Stimulated activated CD4-positive, alpha-beta T cell treated with anti-CD3 and anti-CD28 coated beads, Interleukin-12 subunit alpha, Interleukin-12 subunit beta, amount 100 ng/mL, for 4 hours (primary cell): ENCODE measurements at places on chromosomes 1 and 21.

DNA sequence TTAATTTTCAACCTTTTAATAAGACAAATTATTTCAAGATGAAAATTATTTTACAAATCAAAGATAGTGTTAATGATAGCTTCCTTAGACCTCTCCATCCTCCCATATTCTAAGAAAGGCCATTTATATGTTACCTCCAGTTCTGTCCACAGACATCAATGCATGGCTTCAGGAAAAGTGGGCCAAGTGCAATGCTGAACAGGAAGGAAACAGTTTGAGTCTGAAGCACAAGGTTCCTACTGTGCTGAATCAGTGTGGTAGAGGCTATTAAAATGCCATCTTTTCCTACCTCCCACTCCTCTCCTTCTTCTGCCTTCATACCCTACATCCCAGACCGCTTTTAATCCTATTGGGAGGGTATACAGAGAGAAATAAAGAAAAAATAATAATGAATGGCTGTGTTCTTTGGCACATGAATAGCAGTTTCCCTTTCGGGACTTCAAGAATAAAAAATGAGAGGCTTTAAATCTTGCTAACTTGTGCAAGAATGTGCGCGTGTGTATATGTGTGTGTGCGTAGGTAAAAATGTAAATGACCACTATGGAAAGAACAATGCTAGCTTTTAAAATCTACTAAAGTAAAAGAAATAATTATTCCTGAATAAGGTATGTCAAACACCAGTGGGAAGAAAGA, 62.6 kb upstream of the C1orf105 start:
- no peak for DNase-seq

DNA sequence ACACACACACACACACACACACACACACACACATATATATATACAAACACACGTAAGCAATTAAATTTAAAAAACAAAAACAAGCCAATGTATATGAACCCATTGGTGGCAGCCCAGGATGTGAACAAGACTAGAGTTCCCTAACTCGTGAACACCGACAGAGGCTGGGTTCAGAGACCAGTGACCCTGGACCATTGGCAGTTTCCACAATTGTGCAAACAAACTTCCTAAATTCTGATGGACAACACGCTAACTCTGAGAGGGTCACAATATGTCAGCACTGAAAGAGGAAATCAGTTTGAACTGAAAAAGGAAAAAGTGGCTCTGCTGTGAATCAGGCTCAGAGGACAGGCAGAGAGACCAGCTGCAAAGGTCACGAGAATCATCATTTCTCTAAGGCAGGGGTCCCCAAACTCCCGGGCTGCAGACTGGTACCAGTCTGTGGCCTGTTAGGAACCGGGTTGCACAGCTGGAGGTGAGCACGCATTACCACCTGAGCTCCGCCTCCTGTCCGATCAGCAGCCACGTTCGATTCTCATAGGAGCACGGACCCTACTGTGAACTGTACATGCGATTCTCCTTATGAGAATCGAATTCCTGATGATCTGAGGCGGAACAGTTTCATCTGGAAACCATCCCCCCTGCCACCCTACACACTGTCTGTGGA, 50.5 kb upstream of the ERO1B start:
- DNase-seq, result no peak

DNA sequence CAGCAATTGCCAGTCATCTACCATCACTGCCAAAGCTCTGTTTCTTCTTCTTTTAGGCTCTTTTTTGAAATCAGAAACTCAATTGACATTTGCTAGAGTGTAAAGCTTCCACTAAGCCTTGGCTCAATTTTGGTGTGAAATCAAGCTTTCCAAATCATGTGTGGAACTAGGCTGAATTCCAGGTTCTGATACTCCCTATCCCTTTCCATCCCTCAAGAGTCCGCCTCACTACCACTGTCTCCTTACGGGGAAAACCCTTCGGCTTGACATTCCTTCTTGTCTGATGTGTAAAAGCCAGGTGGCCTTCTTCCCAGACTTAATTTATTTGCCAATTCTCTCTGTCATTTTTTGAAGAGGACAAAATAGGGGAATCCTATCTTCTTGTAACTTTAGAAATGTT, 47.2 kb upstream of the PRMT6 start:
- DNase-seq, result no peak

- no peak for DNase-seq
Measured at GRCh38 chr1:29777522-29777921, 541.2 kb downstream of the PTPRU start.

- no peak for DNase-seq
Measured at GRCh38 chr1:15810073-15810472, 2.6 kb upstream of the UQCRHL start.

DNA sequence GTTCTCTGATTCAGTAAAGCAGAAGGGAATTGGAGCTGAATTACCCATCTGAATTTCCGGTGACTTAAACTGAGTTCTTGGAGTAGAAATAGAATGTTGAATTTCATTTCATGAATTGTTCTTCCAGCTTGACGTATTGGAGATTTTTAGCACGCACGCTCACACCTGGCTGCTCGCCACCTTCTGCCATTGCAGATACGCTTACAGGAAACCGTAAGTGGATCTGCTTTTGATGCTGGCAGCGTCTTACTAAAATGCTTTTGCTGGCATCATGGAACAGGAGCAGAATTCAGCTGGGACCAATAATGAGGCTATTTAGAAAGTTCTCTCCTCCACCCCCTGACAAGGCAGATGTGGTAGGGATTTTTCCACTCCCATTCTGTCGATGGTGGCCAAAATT, 17.7 kb upstream of the ELAVL4 start:
- no peak for DNase-seq

DNA sequence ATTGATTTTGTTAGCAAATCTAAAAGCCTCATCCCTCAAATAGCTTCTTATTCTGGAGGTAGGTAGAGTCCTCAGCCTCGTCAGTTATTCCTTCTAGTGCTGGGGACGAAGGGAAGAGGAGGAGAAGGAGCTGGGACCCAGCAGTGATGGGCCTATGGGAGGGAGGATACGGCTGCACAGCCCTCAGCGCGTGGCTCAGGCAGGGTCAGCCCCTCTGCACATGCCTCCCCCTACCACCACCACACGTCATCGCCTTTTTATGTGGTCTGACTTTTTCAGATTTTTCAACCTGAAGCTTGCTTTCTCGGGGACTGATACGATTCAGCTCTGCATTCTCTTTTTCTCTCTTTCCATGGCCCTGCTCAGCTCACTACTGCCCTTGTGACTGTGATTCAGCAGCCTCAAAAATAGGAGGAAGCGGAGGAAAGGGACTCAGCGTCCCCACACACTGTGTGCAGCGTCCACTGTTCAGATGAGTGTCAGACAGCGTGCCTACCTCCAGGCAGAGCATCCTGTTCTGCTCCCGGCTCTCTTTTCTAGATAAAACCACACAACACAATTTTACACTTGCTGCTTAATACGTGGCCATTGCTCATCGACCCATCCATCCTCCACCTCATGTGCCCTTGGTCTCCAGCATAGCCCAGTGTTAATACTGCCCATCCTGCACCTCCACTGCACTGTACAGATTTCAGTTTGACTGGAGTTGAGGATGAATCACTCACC, 827 bp downstream of the OR2B11 start:
- DNase-seq, result no peak

GRCh38 chr1:245014247-245015029, 140.3 kb upstream of the KIF26B start:
- no peak for DNase-seq

GRCh38 chr1:1960480-1961196, 41.6 kb upstream of the TMEM52 start:
- DNase-seq, result no peak

DNA sequence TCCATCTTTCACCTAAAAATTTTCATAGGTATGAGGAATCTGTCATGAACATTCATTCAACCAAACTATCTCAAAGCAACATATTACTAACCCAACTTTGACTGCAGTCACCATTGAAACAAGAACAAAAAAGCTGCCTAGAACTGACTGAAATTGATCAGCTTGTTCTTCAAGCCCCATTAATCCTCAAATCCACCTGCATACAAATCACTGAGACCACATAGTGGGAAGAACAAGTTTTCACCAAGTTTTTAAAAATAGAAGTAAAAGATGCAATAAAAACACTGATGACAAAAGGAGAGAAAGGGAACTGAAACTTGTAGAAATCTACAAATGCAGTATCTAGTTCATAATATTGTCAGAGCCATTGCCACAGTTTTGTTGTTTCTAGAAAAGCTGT, 6.1 kb downstream of the SORT1 start:
- DNase-seq, result no peak

- DNase-seq, result no peak
Measured at GRCh38 chr1:147853391-147853790, 49.2 kb upstream of the GJA8 start.

DNA sequence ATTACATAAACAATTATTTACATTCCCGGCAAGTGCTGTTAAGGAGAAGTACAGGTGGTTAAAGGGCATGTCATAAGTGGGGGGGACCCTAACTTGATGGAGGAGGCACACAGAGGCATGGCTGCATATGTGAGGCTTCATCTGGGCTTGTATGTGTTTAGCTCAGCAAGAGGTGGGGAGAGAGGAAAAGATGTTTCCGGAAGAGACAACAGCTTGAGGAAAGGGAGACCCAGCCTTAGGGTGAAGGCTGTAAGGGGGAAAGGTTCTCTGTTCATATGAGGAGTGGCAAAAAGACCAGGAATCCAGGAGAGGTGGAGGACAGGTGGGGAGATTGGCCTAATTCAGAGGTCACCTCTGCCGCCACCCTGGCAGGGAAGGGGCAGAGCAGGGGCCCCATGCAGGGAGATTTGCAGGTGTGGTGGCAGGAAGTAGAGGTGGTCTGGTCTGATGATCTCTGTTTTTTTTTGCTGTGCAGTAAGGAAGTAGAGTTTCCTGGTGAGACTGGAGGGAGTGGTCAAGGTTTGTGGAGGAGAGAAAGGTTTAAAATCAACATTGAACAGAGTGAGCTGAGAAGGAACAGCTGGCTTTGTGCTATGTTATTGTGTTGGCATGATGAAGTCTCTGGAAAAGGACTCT, 9.0 kb downstream of the TRAF5 start:
- no peak for DNase-seq

DNA sequence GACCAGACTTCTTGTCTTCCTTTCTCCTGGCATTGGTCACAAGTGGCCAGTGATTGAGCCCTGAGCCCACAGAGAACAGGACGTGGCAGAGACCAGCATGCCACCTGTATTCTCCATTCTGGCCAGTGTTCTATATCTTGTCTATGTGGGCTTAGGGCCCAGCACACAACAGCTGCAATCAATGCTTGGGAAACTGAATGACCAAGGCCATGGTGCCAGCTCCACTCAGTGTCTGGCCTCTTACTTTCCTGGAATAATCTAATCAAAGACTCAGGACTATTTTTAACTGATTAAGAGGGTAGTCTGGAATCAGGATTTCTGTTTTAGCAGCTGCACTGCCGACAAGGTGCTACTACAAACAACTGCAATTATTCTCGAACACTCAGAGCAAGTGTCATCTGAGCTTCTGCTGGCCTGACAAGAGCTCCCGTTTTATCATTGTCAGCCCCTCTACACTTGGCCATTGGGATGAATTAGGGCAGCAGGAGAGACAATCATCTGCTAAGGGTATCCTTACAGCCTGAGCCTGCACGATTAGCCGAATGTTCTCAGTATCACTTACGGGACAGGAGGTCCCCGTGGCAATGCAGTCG, 74.4 kb upstream of the GRIK3 start:
- no peak for DNase-seq

GRCh38 chr1:10802944-10803715, 6.7 kb upstream of the CASZ1 start:
- DNase-seq, result no peak

GRCh38 chr21:39651206-39651605, 38.5 kb downstream of the B3GALT5 start:
- DNase-seq, result no peak

DNA sequence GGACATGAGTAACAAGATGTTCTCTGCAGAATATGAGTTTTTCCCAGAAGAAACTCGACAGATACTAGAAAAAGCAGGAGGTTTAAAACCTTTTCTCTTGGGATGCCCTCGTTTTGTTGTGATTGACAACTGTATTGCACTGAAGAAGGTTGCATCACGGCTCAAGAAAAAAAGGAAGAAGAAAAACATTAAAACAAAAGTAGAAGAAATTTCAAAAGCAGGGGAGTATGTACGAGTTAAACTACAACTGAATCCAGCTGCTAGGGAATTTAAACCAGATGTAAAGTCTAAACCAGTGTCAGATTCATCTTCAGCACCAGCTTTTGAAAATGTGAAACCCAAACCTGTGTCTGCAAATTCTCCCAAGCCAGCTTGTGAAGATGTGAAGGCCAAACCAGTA, 92.5 kb downstream of the TTC3 start:
- no peak for DNase-seq

- DNase-seq, result no peak
Measured at GRCh38 chr1:183290628-183291027, 104.6 kb downstream of the LAMC2 start.

DNA sequence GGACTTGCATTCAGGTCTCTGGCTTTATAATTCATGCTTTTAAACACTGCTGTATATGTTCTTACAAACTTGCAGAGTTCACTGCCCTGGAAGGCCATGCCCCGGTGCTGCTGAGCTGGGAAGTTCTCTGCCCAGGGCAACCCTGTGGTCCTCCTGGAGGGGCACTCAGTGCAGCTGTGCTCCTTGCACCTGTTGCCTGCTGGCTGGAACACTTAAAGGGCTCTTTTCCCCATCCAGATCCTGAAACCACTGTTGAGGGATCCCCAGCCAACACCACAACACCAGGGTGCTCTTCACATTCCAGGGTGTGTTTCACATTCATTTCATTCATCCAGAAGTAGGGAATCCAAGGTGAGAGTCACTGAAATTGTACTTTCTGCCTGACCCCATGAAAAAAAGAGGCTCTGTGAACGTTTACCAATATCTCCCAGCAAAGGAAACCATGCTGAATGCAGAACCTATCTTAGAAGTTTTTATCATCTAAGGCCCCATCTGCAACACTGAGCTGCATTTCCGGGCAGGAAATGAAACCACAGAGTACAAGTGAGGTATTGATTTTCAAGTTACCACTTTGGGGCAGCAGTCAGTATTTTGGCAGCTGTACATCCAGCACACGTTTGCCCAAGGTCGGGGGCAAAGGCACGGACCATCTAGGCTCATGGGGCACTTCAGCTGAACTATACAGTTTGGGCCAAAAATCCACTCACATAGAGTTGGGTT, 16.4 kb upstream of the KIAA0040 start:
- DNase-seq, result no peak

GRCh38 chr1:43604192-43604591, 45.8 kb upstream of the KDM4A start:
- DNase-seq, result no peak

- no peak for DNase-seq
Measured at GRCh38 chr1:112714313-112715263, 544 bp downstream of the PPM1J start.
